Thyroid gland (tissue), 4 donors: ENCODE measurements at places on chromosomes 4 and X. TPM values are rescaled to one million over a fixed set of nuclear protein-coding genes. Genes with fewer than 3 reads are reported as not detected.

GRCh38 chr4:173146456-173146855 is 22.2 kb upstream of the GALNT7 start:
- no peak for DNase-seq

AFP gene
- not detected for total RNA-seq

DNA sequence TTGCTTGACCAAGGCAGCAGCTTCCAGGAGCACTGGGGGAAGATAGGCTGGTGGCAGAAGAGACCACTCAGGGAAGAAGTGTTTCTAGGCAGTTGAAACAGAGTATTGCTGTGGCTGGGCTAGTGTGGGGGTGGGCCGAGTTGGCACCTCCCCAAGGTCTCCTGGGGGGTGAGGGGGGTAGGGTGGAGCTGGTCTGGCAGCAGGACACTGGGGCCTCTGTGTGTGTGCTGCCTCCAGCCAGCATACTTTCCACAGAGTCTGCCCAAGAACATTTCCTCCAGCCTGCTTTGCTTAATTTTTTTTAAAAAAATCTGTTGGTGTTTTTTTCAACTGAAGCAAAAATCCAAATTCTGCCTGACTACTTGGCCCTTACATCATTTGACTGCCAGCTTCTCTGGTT is 4.0 kb downstream of the ITIH6 start:
- no peak for DNase-seq

DNA sequence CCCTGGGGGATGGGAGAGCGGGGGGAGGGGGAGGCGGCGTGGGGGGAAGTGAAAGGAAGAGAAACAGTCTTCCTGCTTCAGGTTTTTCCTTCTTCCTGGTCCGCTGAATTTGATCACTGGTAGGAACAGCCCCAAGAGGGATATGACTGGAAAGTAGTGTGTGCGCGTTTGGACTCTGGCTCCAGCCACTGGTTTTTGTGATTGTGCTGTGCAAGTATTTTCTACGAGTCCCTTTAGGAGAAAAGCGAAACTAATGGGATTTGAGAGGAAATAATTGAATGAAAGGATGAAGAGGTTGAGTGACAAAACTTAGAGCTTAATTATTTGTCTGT is 836 bp downstream of the PRRG1 start:
- no peak for DNase-seq

GPR119 gene
- not detected for total RNA-seq
